ENCODE measurements at places on chromosomes 1 and 21. TPM values are rescaled to one million over a fixed set of nuclear protein-coding genes. Genes with fewer than 3 reads are reported as not detected.
A peak's percentile ranks its signal among the peaks of the same experiment; 100 is the strongest.

ZRANB2 gene
- total RNA-seq, result 41.5 TPM

NCAM2 gene
- 4.7 TPM for total RNA-seq

OR6N1 gene
- total RNA-seq, result not detected

RHD gene
- not detected for total RNA-seq

TSPAN2 gene
- 67.4 TPM for total RNA-seq

LCE3D gene
- total RNA-seq, result not detected

TDRD5 gene
- not detected for total RNA-seq

LRRC38 gene
- not detected for total RNA-seq

- no peak for DNase-seq
Measured at GRCh38 chr1:155759966-155760630, 71.2 kb downstream of the DAP3 start.

DNA sequence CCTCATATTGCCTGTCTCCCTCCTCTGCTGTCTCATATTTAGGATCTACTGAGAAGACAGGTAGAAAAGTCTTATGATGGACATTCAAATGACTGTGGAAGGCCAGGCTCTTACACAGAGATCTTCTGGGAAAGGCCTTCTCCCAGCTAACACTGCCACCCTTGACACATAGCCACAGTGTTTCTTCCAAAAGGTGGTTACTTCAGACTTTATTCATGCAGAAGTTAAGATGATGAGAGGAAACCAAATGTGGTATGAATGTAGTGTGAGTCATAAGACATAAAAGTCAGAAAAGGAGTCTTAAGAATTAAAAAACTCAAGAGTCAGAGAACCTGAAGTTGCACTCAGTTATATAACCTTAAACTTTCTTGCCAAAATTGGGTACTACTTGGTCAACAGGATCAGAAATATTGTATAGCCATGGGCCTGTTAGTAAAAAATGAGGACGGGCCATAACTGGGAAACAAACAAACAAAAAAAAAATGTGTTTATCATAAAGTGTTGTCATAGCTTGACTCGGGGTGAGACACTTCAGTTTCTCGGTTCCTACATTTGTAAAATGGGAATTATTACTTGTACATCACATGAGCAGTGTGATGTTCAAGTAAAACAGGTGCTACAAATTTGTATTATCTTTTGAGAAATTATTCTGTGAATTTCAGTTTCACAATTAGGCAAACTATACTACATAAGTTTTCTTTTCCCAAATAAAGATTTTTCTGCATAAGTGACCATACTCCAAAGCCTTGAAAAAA lies 1.2 kb upstream of the DENND1B start:
- DNase-seq, result no peak

DNA sequence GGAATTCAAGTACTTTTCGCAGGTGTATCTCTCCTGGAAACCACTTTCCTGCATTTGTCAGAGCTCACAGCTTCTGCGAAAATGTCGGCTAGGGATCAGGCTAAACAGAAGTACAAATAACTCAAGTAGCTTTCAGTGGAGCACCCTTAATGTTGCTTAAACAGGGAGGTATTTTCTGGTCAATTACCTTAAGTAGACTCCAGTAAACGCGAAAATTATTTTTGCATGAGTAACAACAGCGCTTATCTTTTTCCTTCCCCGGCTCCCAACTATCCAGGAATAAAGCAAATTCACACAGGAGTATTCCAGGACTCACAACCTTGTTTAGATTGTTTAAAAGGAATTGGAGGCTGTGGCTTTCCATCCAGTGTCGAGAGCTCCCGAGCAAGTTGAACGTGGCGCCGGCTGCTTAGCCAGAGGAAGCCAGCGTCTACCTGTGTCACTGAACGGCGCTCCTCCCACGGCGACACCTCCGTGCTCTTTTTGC lies 7.3 kb upstream of the SIM2 start:
- DNase-seq, result no peak

- DNase-seq, result peak; percentile 95
Measured at GRCh38 chr1:21927533-21928237, 9.4 kb downstream of the HSPG2 start.

- DNase-seq, result no peak
Measured at GRCh38 chr1:64962441-64962840, 3.9 kb downstream of the JAK1 start.

DNA sequence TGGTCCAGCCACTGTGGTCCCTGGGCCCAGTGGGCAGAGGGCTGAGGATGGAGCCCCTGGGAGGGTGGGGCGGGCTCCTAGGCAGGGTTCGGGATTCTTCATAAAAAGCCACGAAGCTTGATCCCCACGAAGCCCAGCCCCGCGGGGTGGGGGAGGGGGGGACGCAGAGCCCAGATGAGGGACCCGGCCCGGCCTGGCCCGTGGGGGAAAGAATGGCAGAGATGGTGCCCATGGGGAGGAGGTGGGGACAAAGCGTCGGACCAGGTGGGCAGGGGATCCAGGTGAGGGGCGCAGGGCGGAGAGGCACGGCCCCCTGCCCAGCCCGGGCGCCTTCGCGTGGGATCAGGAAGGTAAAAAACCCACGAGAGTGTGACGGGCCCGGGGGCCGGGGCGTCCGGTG lies 6.0 kb upstream of the SMIM12 start:
- DNase-seq, result no peak

- no peak for DNase-seq
Measured at GRCh38 chr1:90850181-90850897, 133.2 kb upstream of the BARHL2 start.

GRCh38 chr1:36909946-36910725 lies 124.2 kb downstream of the GRIK3 start:
- peak; percentile 78 for DNase-seq

DNA sequence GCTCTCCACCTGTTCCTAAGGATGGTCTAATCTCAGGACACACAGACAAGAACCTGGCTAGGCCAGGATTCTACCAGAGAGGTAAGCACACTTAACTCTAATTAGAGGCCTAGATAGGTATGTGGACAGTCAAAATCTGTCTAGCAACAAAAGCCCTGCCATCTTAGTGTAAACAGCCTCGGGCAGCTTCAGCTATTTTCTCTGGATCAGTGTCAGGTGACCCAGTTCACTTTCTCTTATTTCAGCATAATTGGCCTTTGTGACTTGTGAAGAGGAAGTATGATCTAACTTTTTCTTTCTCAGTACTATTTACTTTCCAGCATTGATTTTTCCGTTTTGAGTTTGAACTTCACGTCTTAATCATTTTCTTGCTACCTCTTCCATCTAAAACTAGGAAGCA lies 217.7 kb downstream of the CRB1 start:
- DNase-seq, result no peak

GRCh38 chr1:246781212-246781611 lies 57.0 kb downstream of the SCCPDH start:
- no peak for DNase-seq

DNA sequence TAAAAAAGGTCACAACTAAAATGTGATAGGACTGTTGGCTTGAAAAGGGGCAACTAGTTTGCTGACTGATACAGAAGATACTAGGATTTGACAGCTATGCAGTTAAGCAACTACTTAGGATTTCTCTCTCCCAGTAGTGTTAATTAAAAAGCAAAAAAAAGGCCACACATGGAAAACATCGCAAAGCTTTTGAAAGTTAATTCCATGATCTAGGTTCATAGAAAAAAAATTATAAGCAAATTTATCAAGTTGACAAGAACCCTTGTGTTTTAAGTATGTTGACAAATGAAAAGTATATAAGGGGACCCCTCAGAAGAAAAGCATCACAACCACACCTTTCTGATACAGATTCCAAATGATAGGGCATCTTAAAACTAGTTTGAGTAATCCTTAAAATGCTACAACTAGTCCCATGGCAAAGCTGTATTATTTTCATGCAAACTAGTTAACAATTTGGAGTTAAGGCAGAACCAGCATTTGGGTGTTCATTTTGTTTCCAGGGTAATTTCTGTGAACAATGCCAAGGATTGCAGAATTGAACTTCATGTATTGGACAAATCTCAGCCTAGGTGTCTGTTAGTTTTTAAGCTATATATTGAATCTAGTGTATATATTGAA lies 4.1 kb downstream of the PNRC2 start:
- DNase-seq, result no peak

DNA sequence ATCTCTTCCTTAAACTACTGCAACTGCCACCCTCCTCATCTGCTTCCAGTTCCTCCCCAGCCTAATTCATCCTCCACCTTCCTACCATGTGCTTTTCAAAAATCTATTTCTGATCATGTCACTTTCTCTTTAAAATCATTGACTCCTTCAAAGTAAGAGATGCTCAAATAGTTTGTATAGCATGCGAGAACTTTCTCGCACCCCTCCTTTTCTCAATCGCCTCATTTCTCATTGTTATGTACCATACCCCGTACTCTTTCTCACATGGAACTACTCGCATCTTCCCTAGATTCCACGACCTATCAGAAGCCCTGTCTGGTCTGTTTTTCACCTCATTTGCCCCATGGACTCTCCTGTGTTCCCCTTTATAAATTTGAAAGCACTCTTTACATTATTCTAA lies 238.2 kb downstream of the NRIP1 start:
- no peak for DNase-seq

DNA sequence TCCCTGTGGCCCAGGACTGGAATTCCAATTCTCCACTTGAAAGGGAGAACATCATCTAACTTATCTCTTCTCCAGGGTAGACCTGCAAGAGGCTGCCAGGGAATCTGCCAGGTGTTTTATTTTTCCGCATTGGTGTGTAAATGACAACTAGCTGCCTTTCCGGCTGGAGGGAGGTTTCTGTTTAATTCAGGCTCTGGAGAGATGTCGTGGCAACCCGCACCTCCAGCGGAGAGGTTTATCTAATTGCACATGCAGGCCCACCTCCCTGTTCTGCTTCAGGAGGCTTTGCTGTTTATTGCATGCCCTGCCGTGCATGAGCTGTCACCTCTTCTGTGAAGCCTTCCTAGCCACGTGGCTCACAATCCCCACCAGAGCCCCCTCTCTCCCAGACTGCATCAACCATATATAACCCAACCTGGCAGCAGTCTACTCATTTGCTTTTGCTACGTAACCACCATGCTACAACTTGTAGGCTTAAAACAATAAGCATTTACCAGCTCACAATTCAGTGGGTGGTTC lies 151.6 kb downstream of the C1orf94 start:
- peak; percentile 90 for DNase-seq

DNA sequence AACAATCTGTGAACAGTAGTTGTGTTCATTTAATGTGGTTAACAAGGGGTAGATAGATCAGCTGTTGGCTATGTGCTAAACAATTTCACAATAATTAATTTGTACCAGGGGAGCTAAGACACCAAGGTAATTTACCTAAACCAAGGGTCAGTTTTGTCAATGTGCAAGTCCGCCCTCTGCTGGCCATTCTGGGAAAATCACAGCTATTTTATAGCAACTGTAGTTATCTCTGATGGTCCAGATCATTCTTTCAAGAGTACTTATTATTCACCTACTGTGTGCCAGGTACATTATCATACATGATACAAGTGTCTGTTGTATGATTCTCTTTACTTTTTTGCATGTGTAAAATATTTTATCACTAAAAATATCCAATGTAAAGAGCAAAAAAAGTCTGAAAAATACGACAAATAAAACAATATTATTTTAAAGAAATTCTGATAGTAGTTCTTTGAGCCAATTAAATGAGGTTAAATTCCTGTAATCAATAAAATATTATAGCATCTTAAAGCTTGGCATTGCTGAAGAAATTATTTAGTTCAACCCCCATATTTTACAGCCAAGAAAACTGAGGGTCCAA lies 312.3 kb upstream of the FAM78B start:
- no peak for DNase-seq

- DNase-seq, result no peak
Measured at GRCh38 chr1:170604065-170604464, 59.9 kb upstream of the PRRX1 start.

DNA sequence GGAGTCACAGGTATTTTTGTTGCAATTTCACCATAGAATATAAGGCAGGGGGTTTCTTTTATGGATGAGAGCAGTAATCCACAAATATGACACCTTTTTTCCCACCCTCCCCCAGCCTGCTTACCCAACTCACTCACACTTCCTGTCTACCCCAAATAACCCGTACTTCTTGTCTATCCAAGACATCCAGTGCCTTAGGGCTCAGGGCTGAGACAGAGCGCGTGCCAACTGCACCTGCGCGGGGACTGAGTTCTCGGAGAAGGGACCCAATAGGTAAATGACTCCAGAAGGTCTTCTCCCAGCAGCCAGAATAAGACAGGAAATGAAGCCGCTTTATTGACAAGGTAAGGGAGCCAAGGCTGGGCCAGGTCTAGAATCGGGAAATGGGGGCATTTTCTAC lies 369.1 kb downstream of the SIPA1L2 start:
- peak; percentile 50 for DNase-seq

DNA sequence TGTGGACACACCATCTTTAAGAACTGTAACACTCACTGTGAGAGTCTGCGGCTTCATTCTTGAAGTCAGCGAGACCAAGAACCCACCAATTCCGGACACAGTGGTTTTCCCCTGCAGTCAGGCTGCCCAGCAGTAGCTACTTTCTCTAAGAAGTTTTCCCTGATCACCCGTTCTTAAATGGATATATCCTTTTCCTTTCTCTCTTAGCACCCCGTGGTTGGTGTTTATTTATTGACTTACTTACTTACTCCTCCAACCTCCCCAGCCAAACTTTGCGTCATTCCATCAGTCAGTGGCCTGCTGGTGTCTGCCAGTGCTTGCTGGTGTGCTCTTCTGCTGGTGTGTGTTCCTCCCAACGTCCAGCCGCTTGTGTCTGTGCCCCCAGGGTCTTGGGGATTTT lies 264.8 kb downstream of the GPR52 start:
- no peak for DNase-seq

GRCh38 chr1:226987623-226988333 lies 47.7 kb downstream of the COQ8A start:
- DNase-seq, result peak; percentile 91

GRCh38 chr21:15080526-15080925 lies 15.7 kb upstream of the NRIP1 start:
- no peak for DNase-seq

GRCh38 chr1:9589719-9590157 lies 1.0 kb downstream of the TMEM201 start:
- DNase-seq, result no peak

DNA sequence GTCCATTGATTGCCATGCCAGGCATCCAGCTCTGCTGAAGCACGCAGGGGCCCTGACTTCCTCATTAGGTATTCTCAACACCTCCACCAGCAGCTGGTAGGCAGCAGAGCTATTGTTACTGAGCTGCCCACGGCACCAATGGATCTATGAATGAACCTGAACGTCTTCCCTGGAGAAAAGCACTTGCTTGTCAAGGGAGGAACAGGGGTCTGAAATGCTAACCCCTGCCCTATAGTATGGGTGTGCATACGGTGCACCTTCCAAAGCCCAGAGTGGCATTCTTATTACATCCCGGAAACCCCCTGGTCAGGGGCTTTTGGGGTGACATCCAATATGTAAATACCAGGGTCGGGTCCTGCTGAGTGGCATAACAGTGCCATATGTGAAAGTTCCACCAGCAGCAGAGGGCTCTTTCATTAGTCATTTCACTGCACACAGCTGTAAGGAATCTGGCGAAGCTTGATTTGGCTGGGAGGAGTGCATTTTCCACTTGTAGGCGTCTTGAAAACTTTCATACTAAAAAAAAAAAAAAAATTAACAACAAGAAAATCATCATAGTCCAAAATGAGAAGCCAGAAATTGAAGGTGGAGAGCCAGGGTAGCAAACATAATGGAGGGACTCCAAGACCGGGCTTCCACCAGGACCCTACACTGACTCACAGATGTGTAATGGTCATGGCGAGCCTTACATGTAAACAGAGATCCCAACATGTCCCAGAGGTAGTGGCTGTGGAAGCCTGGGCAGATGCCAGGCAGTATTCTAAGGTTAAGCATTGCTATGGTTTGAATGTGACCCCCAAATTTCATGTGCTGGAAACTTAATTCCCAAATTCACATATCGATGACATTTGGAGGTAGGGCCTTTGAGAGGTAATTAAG lies 58.8 kb upstream of the PRDX6 start:
- no peak for DNase-seq
